ENCODE measurements at places on chromosomes 12 and 14.

DNA sequence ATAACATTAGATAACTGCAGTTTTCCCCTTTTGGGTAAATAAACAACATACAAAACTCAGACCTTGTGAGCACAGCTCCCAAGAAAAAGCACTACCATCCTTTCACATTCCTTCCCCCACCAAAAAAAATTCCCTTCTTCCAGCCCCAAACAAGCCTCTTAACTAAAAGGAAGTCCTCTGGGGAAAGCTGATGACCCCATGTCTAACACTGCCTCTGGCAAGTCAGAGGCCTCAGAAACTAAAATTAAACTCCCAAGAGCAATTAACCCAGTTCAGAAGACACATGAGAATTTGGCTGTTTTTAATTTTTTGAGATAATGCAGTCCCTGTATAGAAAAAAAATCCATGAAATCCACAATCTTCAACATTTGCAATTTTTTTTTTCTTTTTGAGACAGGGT, 127.7 kb downstream of the SPTSSA start:
- DNase-seq, result no peak

GRCh38 chr12:15011162-15011561, 38.3 kb downstream of the PDE6H start:
- DNase-seq, result no peak

GRCh38 chr12:31834150-31834549, 105.3 kb upstream of the AMN1 start:
- peak; percentile 19 for DNase-seq

GRCh38 chr14:92626041-92626440, 112.5 kb downstream of the RIN3 start:
- DNase-seq, result no peak

DNA sequence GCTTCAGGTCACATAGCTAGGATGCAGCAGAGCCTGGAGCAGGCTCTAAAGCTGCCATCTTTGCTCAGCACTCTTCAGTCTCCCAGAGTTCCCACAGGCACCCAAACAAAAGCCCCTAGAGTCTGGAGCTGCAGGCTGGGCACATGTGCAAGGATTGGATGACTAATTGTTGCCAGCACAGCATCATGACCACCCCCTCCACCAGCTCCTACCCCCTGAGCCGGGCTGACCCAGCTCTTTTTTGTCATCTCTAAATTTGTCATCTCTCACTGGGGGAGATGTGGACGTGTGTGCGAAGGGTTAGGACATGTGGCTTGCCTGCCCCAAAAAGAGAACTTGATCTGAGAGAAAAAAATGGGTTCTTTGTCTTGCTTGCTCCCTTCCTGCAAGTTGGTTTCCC, 4.3 kb upstream of the MMP19 start:
- DNase-seq, result peak; percentile 43

DNA sequence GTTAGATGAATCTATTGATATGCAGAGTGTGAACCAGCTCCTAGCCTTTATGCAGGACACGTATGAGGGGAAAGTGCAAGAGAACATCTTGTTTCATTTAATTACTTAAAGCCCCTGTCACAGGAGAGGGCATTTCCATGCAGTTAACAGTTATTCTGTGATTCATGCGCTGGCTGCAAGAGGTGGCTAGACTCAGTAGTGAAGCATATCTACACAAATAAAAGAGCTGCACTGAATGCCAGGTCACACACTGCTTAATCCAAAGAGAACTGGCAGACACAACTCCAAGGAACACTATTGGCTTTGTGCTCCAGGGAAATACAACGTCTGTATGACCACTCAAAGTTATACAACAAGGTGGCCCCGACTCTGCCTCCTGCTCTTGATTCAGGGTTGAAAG, 394.1 kb downstream of the C12orf75 start:
- no peak for DNase-seq

- DNase-seq, result no peak
These were observed 8.0 kb downstream of the DTX1 start for GRCh38 chr12:113064395-113065125.

- DNase-seq, result no peak
These were observed 7.1 kb downstream of the PTHLH start for GRCh38 chr12:27965411-27965810.

- DNase-seq, result no peak
These were observed 687.5 kb upstream of the FBXO33 start for GRCh38 chr14:40119765-40120164.

- no peak for DNase-seq
These were observed 105.7 kb downstream of the CRADD start for GRCh38 chr12:93782853-93783252.

DNA sequence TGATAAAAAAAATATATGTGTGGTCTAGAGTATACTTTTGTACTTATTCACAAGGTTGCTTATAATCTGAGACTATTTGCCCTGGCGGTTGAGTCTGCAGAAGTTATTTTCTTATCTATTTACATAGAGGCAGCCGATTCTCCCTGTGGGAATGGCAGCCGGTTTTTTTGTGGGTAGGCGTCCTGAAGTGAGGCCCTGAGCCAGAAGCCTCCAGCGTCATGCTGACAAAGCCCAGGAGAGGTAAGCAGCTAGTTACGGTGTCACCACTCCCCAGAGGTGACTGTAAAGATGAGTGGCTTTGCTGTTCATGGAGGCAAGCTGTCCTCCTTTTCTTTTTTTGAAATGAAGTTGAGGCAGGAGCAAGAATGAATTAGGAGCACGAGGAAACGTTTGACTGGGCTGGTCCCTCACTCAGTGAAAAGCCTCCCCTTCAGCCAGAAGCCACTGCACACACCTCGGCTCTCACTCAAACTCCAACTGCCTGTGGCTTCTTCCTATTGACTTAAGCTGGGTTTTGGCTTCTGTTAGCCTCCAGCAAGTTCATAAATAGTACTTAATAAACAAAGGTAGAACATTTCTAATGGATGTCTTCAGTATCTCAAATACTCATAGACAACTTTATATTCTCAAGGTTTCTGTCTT, 21.5 kb downstream of the PAX9 start:
- DNase-seq, result no peak

GRCh38 chr12:10052193-10052913, 21.9 kb downstream of the CLEC9A start:
- peak; percentile 5 for DNase-seq

- no peak for DNase-seq
These were observed 189.1 kb downstream of the ZFP36L1 start for GRCh38 chr14:68603533-68604360.
